ENCODE measurements at places on chromosomes 16 and 17. TPM values are rescaled to one million over a fixed set of nuclear protein-coding genes. Genes with fewer than 3 reads are reported as not detected.

The ANKS4B gene
- total RNA-seq = not detected

The CPPED1 gene
- total RNA-seq = 17.7 TPM

The CNTNAP4 gene
- total RNA-seq = not detected

The KCNG4 gene
- not detected for total RNA-seq

The NDUFB10 gene
- 120 TPM for total RNA-seq

The PRDM7 gene
- not detected for total RNA-seq

The KRT12 gene
- not detected for total RNA-seq

The ASPHD1 gene
- not detected for total RNA-seq

The DLG4 gene
- total RNA-seq = 11.9 TPM

The LRRC37A gene
- total RNA-seq = 8.0 TPM

The NOL11 gene
- total RNA-seq = 58.6 TPM

The DHRS7C gene
- not detected for total RNA-seq

The PERCC1 gene
- total RNA-seq = not detected

The GSG1L gene
- not detected for total RNA-seq

The TELO2 gene
- 58.1 TPM for total RNA-seq

The SOST gene
- total RNA-seq = not detected

The ITGAE gene
- 15.4 TPM for total RNA-seq

The KRTAP2-1 gene
- not detected for total RNA-seq

The ERBB2 gene
- 3.5 TPM for total RNA-seq

The CCDC154 gene
- 3.7 TPM for total RNA-seq

The MYH1 gene
- total RNA-seq = not detected

The RHOT1 gene
- total RNA-seq = 27.7 TPM

The GAST gene
- not detected for total RNA-seq

The GNG13 gene
- total RNA-seq = not detected

The STH gene
- not detected for total RNA-seq

The NOG gene
- total RNA-seq = 2.3 TPM

The RAD51C gene
- 47.0 TPM for total RNA-seq

All from activated naive CD4-positive, alpha-beta T cell treated with anti-CD3 and anti-CD28 coated beads, Interleukin-2, amount 10 ng/mL, durations not matched to agents 5 hours and 36 hours (primary cell).